Keratinocyte (primary cell): ENCODE measurements at places on chromosomes 16 and 17.

DNA sequence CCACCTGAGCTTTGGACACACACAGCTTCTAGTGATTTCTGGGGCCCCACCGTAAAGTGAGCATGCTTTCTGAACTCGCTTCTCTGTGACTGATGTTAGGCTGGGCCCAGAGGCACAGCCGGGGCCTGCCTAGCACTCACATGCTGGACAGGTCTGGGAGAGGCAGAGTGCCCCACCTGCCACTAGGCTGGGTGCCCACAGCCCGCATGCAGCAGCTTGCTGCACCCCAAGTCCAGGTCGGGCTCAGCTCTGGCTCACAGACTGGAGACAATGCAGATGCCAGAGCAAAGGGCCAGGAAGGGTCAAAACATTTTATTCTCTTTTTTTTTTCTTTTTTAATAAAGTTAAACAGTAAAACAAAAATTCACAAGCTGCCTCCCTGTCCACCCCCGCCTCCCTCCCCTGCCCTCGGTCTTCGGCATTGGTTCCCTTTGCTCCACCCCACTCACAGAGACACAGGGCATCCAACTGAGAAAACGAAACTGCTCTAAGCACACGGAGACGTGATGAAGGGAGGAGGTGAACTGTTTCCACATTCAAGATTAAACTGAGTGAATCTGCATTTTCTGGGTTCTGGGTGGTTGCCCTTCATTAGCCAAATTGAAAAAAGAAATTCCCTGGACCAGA, 9.7 kb downstream of the CNP start:
- DNase-seq = no peak

- DNase-seq = no peak
These were observed 41.0 kb upstream of the CHMP6 start for GRCh38 chr17:80950466-80951120.

GRCh38 chr17:57499648-57500049, 243.3 kb downstream of the MSI2 start:
- no peak for DNase-seq

GRCh38 chr17:6461792-6462524, 17.7 kb downstream of the PIMREG start:
- DNase-seq = no peak

DNA sequence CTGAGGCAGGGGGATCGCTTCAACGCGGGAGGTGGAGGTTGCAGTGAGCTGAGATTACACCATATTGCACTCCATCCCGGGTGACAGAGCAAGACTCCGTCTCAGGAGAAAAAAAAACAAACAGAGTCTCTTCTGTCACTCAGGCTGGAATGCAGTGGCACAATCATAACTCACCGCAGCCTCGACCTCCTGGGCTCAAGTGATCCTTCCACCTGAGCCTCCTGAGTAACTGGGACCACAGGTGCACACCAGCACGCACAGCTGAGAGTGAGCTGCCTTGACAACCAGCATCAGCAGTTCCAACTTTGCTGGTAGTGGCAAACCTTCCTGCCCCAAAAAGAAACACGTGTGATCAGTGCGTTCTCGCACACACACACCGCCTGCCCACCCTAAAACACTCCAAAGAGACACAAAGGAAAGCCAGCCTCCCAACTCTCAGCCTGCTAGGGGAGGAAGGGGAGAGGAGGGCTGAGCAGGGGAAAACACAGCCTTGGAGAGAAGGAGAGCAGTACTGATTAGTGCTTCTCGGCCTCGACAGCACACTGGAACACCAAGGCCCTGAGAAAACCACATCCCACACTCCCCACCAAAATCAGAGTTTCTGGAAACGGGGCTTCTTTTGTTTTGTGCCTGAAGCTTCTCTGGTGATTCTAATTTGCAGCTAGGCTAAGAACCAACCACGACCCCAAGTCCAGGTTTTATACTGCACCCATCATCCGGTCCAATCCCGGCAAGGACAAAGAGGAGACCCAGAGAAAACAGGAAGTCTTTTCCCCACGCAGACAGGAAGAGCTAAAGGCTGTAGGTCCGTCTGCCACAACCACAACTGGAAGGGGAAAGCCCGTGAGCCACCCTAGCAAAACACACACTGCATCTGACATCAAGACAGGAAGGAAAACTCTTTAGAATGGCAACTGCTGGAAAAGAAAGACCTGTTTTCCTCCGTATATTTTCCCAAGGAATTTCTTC, 28.8 kb downstream of the ZCCHC14 start:
- no peak for DNase-seq

GRCh38 chr17:79991924-79992648, 43.6 kb downstream of the TBC1D16 start:
- no peak for DNase-seq

GRCh38 chr16:1793578-1794220, at the start of gene IGFALS:
Gene IGFALS, minus strand, starts transcription at chr16:1793705. Its CDS starts 53 bp downstream, at chr16:1793652.
- no peak for DNase-seq

GRCh38 chr17:77738751-77739531, 219.6 kb upstream of the TNRC6C start:
- no peak for DNase-seq

GRCh38 chr17:14506364-14506763, 205.5 kb downstream of the HS3ST3B1 start:
- no peak for DNase-seq

DNA sequence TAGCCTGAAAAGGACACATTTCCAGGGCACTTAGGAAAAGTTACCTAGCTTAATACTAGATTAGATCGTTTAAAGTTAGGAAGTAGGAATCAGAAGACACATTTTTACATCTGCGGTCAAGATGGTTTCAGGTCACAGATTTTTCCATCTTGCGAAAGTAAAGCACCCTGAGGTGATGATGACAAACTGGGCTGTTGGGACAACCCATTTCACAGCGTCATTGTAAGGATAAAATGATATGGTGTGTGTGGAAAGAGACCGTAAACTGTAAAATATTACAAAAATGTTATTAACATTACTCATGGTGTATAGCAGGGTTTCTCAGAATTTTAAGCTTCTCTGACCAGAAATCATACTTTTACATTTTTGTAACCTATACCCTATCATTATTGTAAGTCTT, 10.1 kb upstream of the MAP2K6 start:
- no peak for DNase-seq

DNA sequence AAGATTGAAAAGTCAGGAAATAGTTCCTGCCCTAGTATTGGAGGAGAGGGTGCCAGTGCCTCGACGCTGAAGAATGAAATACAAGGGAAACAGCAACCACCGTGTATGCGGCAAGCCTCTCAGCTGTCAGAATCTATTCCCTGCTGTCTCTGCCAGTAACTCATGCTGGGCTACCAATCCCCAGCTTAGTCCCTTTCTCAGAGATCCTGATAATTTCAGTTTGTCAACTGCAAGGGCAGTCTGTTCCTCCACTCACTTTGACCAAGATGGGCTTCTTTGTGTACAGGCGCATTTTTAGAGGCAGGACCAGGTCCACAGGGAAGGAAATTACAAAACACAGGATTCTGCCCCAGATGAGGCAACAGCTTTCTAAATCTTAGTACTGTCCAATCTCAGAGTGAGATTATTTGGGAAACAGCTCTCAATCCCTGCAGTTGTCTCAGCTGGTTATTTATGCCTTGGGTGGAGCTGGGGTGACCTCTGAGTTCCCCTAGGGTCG, 1.3 kb downstream of the NQO1 start:
- no peak for DNase-seq

- DNase-seq = no peak
These were observed 621 bp downstream of the KCNJ2 start for GRCh38 chr17:70169709-70170597.

GRCh38 chr17:6523330-6523729, 33.0 kb downstream of the PITPNM3 start:
- DNase-seq = no peak

DNA sequence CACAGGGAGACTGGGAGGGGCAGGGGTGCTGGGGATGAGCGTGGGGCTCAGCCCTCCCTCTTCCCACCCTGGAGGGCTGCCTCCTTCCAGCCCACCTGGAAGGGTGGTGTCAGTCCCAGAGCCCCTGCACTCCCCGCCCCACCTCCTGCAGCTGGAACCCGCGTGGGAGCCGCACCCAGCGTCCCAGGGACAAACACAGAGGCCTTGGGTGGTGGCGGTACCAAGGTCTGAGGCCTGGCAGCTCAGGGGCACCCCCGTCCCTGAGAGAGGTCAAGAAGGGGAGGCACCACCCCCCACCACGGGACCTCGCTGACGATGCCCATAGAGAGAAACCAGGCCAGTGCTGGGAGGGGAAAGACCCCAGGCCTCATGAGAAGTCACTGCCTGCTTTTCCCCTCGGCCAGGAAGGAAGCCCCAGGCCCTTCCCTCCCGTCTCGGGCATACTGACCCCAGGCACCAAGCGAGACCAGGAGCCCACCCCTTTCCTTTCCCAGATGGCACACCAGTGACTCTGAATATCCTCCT, 4.1 kb downstream of the HS3ST6 start:
- DNase-seq = no peak

DNA sequence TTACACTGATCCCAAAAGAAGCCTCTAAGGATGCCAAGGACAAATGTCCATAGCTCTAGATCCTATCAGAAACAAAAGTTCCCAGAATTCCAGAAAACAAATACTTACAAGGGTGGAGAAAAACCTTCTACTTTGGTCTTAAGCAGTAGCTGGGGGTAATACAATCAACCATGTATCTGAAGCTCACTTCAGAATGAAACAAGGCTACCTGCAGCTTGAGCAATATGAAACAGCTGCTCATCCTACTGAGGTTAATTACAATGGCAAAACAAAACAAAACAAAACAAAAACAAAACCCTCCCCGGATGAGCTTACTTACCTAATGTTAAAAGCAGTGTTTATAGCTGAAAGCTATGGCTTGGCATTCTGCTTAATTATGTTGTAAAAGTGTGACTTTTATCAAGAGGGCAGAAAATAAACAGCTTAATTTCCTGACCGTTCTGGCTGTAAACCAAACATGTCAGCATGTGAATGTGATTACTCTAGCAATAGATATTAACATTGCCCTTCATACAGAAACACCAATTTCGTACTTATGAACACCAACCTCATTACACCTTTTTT, 10.5 kb downstream of the PDZD9 start:
- no peak for DNase-seq

GRCh38 chr16:54061454-54061853, 225.1 kb downstream of the IRX3 start:
- no peak for DNase-seq

DNA sequence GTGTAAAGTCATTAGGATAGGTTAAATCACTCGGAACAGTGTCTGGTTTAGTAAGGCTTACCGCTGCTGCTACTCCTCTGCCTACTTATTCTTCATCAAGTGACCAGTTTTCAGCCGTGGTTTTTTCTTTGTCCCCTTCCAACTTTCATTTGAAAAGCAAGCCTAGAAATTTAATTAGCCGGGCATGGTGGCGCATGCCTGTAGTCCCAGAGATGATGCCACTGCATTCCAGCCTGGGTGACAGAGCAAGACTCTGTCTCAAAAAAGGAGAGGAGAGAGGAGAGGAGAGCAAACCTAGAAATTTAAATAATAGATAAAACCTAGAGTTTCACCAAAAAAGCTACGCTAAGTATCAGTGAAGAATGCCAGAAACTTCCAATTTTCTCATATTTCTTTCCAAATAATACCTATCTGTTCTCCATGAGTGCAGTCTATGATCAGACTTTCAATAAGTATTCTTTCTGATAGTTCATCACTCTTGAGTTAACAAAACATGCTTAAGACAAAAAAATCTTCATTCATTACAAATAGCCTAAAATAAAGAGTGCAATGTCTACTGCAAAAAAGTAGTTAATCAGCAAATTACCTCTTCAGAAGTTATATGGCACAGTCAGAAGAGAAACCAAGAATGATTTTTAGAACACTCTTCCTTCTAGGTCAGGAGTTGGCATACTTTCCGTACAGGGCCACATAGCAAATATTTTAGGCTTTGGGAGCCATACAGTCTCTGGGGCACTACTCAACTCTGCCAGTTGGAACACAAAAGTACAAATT, 15.1 kb downstream of the ANKFY1 start:
- DNase-seq = no peak

- DNase-seq = no peak
These were observed 36.6 kb downstream of the PHLPP2 start for GRCh38 chr16:71687861-71688260.

GRCh38 chr16:7584561-7584960, 251.9 kb downstream of the RBFOX1 start:
- DNase-seq = no peak

- DNase-seq = no peak
These were observed 444.7 kb downstream of the HS3ST3B1 start for GRCh38 chr17:14745541-14745940.
